ENCODE measurements at places on chromosomes 1 and 21.

DNA sequence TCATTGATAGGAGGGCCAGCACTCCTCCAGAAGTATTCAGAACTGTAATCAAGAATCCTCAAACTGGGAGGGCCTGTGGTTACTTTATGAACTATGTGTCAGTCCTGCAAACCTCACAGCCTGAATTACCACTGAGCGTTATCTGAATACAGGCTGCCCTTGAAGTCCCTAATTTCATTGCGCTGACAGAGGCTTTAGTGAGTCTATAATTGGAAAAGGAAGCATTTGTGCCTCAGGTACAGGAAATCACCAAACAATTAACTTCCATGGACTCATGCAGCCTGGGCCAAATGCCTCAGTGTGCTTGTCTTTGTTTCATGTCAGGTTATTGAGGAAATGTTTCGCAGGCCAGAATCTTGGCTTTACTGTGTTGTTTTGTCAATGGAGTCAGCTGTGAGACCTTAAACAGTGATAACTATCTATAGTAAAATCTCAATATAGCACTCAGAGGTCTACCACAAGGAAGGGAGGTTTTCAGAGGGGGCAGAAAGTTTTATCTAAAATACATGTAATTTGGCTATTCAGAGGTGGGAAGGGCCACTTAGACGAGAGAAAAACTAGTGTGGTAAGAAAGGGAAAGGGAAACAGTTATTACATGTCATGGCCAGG lies 32.9 kb upstream of the DOCK7 start:
- DNase-seq = no peak

DNA sequence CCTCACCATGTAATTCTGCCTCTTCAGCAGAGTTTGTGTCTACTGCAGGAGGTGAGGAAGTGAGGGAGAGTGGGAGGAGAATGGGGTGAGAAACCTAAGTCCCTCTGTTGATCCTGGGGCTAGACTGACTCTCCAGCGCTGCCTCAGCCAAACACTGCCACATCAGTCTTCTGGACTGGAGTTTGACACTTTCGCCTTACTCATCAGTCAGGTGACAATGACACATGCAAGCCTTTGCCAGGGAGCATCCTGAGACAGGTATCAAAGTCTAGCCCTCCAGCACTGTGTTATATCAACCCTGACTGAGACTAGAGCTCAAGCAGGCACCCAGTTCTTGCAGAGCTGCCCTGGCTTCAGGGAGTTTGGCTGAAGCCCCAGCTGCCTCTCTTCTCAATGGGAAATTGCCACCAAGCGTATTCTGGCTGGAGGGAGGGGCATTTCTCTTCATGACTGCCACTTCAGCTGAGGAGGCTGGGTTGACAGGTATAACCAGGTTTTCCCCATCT lies 33.3 kb upstream of the SUCO start:
- DNase-seq = no peak

- no peak for DNase-seq
Observed at GRCh38 chr1:69258842-69259241, 308.9 kb upstream of the LRRC7 start.

- no peak for DNase-seq
Observed at GRCh38 chr21:25967181-25967900, 203.2 kb downstream of the APP start.

DNA sequence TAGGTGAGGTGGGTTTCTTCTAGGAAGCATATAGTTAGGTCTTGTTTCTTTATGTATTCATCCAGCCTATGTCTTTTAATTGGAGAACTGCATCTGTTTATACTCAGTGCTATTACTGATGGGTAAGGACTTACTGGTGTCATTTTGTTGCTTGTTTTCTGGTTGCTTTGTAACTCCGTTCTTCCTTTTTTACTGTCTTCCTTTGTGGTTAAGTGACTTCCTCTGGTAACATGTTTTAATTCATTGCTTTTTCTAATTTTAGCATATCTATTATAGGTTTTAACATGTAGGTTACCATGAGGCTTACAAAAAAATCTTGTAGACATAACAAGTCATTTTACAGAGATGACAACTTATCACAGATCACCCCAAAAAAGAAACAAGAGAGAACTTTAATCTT lies 160.8 kb downstream of the VAV3 start:
- DNase-seq = no peak

DNA sequence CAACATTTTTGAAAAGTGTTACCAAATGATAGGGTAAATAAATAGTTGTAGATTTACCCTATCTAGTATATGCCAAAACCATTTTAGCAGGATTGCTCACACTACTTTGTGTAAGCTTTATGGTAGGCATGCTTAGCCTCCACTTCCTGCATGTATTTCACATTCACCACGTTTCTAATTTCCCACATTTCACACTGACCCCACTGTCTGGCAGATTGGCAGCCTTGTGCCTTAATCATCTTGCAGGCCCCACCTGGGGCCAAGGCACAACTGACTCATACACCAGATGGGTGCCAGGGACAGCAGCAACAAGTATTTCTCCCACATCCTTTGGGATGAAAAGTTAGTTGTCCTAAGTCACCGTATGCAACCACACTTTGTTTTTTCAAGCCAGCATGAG lies 21.2 kb upstream of the CENPF start:
- DNase-seq = no peak

Data from progenitor cell of endocrine pancreas (in vitro differentiated cells).